ENCODE measurements at places on chromosomes 5 and 9. TPM values are rescaled to one million over a fixed set of nuclear protein-coding genes. Genes with fewer than 3 reads are reported as not detected.
A peak's percentile ranks its signal among the peaks of the same experiment; 100 is the strongest.

DNA sequence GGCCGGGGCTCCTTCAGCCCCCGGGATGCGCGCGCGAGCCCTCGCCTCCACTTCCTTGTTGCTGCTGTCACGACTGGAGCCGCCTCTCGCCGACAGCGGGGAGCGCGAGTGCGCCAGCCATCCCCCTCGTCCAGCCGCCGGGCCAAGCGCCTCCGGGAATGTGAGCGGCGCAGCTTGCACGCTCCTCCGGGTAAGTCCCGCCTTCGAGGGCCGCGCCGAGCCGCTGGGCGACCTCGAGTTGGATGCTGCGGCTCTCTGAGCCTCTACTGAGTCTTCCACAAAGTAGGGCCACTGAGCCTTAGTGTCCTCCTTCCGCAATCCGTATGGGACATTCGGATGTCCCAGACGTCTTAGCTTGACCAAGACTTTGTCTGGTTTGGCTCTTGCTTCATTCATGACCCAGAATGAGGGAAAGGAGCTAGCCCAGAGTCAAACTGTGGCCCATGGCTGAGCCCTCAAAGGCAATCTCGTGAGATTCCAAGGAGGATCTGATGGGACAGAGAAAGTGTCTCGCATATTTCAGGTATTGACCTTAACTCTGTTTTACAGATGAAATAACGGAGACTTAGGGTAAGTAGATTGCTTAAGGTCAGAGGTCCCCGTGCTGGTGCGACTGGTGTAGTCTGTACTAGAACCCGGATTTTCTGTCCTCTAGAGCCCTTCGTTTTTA, 586 bp downstream of the HMGXB3 start:
- no peaks in the 10 kb centered on the region for H3K27me3 ChIP-seq
- H3K4me1 ChIP-seq: peaks cover 33% of the 10 kb centered on the region
- H3K27ac ChIP-seq: no peak overlapping the region
- peak; percentile 6 for DNase-seq
- peaks cover 2% of the 10 kb centered on the region for H3K36me3 ChIP-seq

- no peak for DNase-seq
- no peak overlapping the region for H3K27ac ChIP-seq
- H3K27me3 ChIP-seq: no peaks in the 10 kb centered on the region
- no peak overlapping the region for H3K4me3 ChIP-seq
- no peaks in the 10 kb centered on the region for H3K4me1 ChIP-seq
Observed at GRCh38 chr9:135415586-135415985, 64.0 kb upstream of the PPP1R26 start.

GRCh38 chr5:14749579-14750101, 85.1 kb downstream of the OTULIN start:
- no peaks in the 10 kb centered on the region for H3K27me3 ChIP-seq
- peaks cover 8% of the 10 kb centered on the region for H3K4me1 ChIP-seq

GRCh38 chr5:137148655-137149054, 350.5 kb downstream of the SPOCK1 start:
- no peak overlapping the region for H3K27ac ChIP-seq
- H3K4me3 ChIP-seq: no peak overlapping the region
- H3K4me1 ChIP-seq: peaks cover 38% of the 10 kb centered on the region
- no peaks in the 10 kb centered on the region for H3K36me3 ChIP-seq
- peaks cover 92% of the 10 kb centered on the region for H3K27me3 ChIP-seq
- DNase-seq: no peak

GRCh38 chr5:81948349-81948748, 23.5 kb upstream of the ATG10 start:
- H3K36me3 ChIP-seq: no peaks in the 10 kb centered on the region
- no peak overlapping the region for H3K4me3 ChIP-seq
- no peak for DNase-seq
- no peak overlapping the region for H3K27ac ChIP-seq
- H3K4me1 ChIP-seq: no peaks in the 10 kb centered on the region

DNA sequence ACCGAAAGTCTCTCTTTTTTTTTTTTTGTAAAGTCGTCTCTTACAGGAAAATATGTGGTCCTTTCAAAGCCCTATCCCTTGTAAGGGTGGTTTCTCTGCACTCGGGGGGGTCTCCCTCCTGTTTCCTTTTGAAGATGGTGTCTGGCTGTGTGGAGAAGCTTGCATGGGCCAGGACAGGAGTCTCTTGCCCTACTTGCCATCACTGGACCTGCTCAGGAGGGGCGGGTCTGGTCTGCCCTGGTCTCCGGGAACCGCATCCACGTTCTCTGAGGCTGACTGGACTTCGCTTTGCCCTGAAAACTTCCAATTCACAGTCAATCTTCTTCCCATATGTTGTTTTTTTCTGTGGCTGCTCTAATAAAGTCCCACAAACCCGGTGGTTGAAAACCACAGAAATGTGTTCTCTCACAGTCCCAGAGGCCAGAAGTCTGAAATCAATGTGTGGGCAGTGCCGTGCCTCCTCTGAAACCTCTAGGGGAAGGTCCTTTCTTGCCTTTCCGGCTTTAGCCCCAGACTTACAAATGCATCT, 92.9 kb upstream of the IER5L start:
- no peak overlapping the region for H3K27ac ChIP-seq
- no peaks in the 10 kb centered on the region for H3K36me3 ChIP-seq
- peaks cover 23% of the 10 kb centered on the region for H3K4me1 ChIP-seq
- H3K27me3 ChIP-seq: no peaks in the 10 kb centered on the region
- no peak for DNase-seq

- H3K4me1 ChIP-seq: no peaks in the 10 kb centered on the region
- H3K36me3 ChIP-seq: no peaks in the 10 kb centered on the region
- no peak for DNase-seq
- no peak overlapping the region for H3K27ac ChIP-seq
- no peaks in the 10 kb centered on the region for H3K27me3 ChIP-seq
Observed at GRCh38 chr9:76289042-76289441, 105.2 kb downstream of the RFK start.

- H3K4me3 ChIP-seq: no peak overlapping the region
- H3K4me1 ChIP-seq: peaks cover 11% of the 10 kb centered on the region
Observed at GRCh38 chr9:76704593-76705204, 59.5 kb upstream of the PCA3 start.

GFI1B gene
- not detected for total RNA-seq

OBP2B gene
- not detected for total RNA-seq

LCN10 gene
- total RNA-seq: not detected

PPP3R2 gene
- not detected for total RNA-seq

TLR4 gene
- 1.3 TPM for total RNA-seq

Measured in neural crest cell (in vitro differentiated cells).